ENCODE measurements at places on chromosomes 16 and 17.

GRCh38 chr16:8720080-8720966, 45.9 kb downstream of the ABAT start:
- peak; percentile 90 for DNase-seq

GRCh38 chr17:55978578-55978977, 174.7 kb upstream of the ANKFN1 start:
- no peak for DNase-seq

- DNase-seq: no peak
Measured at GRCh38 chr16:26070302-26071100, 378.7 kb downstream of the HS3ST4 start.

GRCh38 chr16:14667347-14668266, 26.5 kb downstream of the PLA2G10 start:
- no peak for DNase-seq

GRCh38 chr17:72240333-72240732, 119.5 kb downstream of the SOX9 start:
- no peak for DNase-seq

- DNase-seq: peak; percentile 33
Measured at GRCh38 chr17:65750631-65751115, 189.2 kb upstream of the AXIN2 start.

DNA sequence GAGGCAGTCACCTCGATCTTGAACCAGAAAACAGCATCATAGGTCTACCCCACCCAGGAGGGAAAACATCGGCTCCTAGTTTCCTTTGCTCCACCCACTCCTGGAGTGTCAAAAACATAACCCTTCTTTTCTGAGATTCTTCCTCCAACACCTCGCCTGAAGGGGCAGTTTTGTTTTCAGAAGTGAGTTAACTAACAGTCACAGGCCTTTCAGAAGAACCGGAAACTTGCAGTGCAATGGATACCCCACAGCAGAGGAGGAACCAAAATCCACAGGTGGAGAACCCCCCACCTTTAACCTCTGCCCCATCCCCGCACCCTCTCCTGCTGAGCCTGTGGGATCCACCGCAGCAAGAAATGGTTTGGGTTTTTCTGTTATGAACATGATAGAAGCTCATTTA, 7.8 kb upstream of the TEX2 start:
- peak; percentile 33 for DNase-seq

GRCh38 chr17:61634942-61635538, 44.0 kb upstream of the NACA2 start:
- no peak for DNase-seq

GRCh38 chr17:77602883-77603640, 355.4 kb upstream of the TNRC6C start:
- no peak for DNase-seq

- no peak for DNase-seq
Measured at GRCh38 chr16:88050952-88051660, 99.9 kb downstream of the BANP start.

DNA sequence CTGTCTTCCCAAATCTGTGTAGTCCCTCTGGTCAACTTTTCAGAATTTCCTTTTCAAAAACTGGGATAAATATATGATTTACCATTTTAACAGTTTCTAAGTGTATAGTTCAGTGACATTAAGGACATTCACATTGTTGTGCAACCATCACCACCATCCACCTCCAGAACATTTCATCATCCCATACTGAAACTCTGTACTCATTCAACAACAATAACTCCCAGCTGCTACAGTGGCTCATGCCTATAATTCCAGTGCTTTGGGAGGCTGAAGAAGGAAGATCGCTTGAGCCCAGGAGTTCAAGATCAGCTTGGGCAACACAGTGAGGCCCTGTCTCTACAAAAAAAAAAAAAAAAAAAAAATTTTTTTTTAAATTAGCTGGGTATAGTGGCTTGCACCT, 131.0 kb downstream of the AATF start:
- peak; percentile 81 for DNase-seq

GRCh38 chr17:53133876-53134275, 688.9 kb upstream of the KIF2B start:
- DNase-seq: no peak

DNA sequence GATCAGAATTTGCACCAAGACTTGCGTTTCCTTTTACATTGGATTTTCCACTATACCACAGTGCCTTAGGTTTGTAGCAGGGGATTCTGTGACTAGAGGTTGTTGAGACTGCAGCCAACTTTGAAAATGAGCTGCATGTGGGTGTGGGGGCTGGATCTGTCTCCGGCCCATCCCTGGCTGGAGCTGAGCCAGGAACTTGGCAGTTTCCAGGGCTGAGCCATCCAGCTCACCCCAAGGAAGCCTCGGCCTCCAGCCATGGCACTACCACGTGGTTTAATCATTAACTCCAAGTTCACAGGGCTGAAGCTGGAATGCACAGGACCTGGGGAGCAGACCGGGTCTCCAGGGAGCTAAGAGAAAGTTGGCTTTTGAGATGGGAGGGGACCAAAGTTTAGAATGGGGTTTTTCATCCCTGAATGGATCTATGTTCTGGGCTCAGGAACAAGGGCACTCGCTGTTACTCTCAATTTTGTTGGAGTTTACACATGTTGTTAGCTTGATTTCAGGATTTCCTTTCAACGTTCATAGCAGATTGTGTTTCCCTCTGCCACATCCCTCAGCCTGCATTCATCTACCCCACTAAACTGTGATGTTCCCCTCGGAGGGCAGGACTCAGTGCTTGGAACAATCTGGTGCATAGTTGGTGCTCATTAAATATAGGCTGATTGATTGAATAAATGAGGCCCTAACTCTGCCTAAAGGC, 42.3 kb upstream of the HNF1B start:
- no peak for DNase-seq

- no peak for DNase-seq
Measured at GRCh38 chr16:30381291-30382041, 895 bp downstream of the SEPTIN1 start.

GRCh38 chr16:56193951-56194726, 2.9 kb downstream of the GNAO1 start:
- DNase-seq: no peak

All from MV-4-11 (cell line).